Progenitor cell of endocrine pancreas (in vitro differentiated cells): ENCODE measurements at places on chromosomes 3 and 15.

DNA sequence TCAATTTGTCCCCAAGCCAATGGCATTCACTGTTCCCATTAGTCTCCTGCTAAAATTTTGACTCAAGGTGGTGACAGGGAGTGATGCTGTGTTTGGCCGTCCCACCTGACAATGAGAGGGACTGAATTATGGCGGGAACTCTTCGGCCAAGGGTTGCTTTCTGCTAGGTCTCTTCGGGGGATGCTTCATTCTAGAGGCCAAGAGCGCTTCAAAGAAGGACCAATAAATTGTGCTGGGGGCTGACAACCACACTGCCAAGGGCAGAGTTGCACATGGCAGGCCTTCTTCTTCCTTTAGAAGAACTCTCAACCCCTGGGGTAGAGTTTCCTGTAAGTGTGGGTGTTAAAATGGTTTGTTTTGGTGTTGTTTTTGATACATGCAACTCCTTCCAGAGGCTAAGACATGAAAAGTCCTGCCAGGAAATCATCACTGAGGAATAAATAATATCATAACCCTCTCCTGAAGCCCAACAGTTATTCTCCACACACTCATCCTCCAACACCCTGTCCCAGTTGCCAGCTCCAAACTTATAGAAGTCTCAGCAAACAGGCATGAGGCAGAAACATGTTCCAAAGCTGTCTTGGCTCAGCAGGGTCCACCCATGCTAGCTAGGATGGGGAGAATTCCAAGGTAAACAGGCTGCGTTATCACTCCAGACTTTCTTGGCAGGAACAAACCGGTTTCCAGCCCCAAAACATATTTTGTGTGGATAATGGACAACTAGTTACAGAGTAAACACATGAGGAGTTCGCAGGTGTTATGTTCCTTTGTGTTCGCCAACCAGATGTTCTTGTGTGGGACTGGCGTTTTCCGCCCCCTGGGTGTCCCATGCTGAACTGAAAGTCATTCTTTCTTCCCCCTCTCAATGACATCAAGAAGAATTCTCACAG, 396.7 kb upstream of the RGMA start:
- no peak for DNase-seq

DNA sequence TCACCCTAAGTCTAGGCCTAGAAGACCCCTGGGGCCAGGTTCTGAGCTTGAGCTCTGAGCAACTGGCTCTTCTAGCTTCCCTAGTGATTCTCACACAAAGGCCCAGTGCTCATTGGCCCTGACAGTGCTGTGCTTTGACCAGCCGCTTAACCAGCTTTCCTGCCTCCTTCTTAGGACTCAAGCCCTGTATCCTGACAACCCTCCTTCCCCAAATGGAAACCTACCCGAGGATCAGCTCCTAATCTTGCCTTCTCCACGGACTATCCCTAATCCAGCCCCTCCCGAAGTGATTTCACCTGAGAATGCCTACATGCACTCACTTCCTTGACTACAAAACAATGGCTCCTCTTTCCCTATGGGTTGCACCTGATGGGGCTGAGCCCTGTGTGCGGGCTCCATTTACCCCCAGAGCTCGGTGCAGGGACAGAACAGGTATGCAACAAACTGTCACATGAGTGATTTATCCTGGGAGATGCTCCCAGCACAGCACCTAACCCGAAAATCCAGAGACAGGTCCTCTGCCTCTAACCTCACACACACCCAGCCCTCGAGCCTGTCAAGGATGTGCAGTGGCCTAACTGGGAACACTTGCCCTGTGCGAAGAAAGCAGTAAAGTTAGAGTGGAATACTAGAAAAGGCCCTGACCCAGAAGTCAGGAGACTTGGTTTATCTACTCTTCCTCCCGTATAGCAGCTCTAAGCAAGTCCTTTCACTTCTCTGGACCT, 2.3 kb downstream of the MEGF11 start:
- DNase-seq: no peak

DNA sequence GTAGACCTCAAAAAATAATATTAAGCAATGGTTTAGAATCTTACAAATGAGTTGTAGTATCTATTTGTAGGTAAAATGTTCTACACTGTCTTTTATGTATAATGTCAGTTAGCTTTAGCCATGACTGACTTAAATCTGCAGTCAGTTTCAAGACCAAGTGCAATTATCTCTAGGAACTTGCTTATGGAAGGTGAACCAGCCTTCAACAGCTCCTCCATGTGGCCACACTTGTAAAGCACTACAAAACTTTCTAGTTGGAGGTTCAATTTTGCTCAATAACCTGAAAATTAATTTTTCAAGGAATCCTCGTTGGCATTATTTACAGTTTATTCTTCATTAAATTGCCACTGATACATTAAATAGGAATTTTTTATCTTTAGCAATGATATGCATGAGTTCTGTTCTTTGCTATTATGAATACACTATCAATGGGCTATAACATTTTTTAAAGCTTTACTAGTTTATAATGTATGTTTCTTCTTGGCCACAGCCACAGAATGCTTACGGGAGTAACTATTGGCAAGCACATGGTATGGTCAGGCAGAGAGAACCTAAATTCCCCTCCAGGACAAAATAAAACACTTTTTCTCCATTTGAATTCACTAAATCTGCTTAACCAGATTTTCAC, 315.3 kb upstream of the UBE2E2 start:
- no peak for DNase-seq

- DNase-seq: no peak
Measured at GRCh38 chr15:89095556-89095955, 7.3 kb downstream of the ABHD2 start.

DNA sequence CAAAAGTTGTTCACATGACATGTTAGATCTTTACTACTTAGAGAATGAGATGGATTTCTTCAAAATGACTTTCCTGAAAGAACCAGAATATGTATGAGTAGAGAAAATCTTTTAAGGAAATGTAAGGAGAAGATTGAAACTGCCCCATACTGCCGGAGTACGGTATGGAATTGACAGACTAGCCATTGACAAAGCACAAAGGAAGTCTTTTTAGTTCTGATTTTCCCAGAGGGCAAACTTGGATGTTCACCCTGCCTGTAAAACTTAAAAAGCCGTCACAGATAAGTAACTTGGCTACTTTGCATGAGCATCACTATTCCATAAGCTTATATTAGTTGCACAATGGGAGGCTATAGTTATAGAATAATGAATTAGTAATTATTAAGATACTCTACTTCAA, 93.8 kb downstream of the NECTIN3 start:
- DNase-seq: no peak

DNA sequence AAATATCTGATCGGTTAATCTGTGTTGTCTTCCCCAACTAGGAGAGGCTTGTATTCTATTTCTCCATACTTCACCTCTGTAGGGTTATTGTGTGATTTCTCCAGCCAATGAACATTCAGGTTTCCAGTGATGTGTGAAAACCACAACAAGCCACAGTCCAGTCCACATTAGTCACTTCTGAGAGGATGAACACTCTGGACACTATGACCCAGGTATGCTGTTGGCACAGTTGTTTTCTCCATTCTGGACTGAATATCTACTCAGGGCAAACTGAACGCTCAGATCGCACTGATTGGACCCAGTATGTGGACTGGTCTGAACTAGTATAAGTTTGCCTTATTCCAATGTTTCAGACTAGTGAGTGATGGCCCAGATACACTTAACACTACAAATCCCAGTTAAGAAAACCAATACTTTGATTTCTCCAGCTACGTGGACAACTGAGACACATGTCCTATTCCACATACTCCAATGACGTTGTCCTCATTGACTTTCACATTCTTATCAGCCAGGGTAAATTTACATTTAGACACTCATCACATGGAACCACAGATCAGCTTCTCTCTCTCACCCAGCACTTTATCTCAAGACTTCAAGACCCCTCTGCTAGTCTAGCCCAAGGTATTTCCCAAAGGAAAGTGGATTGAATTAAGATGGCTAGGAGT, 587.4 kb upstream of the SGO1 start:
- no peak for DNase-seq

GRCh38 chr15:88309363-88309762, 52.8 kb upstream of the NTRK3 start:
- no peak for DNase-seq
